Activated CD4-positive, alpha-beta T cell treated with anti-CD3 and anti-CD28 coated beads, Interleukin-2, amount 50 U/mL, for 1 hour (primary cell): ENCODE measurements at places on chromosomes 11 and 22.

DNA sequence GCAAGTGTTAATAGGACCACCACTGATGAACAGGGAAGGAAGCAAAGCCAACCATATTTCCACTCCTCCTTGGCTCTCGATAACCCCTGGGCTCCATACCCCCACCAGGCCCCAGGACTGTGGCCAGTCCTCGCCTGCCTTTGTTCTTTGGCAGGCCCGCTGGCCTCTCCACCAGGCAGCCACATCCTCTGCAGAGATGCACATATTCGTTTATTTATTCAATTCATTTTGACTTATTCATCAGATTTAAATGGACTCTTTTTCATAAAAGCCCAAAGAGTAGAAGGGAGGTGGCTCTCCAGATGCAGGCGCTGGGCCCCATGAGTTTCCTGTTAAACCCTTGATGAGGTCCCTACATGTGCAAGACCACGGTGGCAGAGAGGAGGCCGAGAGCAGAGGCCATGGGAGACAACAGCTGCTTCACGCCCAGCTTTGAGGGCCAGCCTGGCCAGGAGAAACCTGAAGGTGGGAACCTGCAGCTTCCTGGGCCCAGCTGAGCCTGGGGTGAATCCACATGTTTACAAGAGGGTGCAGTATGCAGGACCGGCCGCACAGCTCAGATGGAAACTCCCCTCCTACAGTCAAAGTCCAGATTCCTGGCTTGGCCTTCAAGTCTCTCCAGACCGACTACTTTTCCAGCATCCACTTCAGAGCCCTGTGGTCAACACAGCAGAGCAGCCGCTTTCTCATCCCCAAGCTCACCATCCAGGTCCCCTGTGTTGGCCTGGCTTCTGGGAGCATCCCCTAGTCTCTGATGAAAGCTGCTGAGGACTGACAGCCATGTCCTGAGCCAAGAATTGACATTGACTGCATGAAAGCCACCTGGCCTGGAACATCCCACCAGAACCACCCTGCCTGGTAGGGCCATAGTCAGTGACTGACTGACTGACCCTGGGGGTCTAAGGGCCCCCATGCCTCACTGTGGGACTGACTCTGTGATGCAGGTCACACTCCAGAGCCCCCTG is 39.7 kb upstream of the CCND1 start:
- no peak for DNase-seq

DNA sequence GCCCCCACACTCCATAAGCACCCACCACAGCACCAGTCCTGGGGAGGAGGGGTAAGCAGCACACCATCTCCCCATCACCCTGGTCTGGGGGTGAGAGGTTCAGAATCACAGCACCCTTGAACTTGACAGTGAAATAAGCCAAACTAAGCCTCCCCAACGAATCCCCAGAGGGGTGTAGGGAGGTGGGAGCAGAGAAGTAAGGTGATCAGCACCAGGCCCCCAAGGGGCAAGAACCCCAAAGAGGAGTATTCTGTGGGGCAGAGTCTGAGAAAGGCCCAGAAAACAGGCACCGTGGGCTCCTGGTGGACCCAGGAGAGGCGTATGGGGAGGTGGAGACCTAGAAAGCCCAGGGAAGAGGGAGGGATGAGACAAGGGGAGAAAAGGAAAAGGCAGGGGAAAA is 30.9 kb downstream of the ARAP1 start:
- no peak for DNase-seq

- DNase-seq = no peak
Measured at GRCh38 chr11:68551223-68551622, 90.7 kb downstream of the PPP6R3 start.

- DNase-seq = no peak
Measured at GRCh38 chr22:44120314-44120704, 60.4 kb upstream of the PARVG start.

DNA sequence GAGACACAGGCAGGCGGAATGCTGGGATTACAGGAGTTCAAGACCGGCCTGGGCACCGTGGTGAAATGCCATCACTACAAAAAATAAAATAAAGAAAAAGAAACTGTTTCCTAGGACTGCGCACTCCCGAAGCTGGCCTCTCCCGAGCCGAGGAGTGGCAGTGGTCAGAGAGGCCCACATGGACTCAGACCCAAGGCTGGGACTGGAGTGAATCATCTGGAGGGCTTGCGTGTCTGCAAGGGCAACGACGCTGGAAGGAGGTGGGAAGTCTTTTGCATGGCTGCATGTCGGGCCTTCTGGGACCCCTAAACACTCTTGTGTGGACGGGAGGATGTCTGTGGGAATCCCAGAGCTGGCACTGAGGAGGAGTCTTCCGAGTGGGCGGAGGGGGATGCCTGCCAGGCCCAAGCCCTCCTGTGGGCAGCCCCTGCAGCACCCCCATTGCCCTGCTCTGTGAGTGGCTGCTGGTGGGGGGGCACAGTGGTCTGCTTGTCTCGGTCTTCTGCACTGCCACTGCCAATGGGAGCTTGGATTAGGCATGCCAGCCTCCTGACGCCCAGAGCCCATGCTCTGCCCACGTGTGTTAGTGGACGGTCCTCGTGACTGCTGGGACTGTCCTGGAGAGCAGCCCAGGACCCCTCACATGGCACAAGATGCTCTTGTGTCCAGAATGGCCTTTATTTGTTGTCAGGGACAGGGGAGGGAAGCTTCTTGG is 1.8 kb upstream of the AP2A2 start:
- no peak for DNase-seq

GRCh38 chr11:134409552-134410429 is 2.3 kb downstream of the B3GAT1 start:
- DNase-seq = no peak

DNA sequence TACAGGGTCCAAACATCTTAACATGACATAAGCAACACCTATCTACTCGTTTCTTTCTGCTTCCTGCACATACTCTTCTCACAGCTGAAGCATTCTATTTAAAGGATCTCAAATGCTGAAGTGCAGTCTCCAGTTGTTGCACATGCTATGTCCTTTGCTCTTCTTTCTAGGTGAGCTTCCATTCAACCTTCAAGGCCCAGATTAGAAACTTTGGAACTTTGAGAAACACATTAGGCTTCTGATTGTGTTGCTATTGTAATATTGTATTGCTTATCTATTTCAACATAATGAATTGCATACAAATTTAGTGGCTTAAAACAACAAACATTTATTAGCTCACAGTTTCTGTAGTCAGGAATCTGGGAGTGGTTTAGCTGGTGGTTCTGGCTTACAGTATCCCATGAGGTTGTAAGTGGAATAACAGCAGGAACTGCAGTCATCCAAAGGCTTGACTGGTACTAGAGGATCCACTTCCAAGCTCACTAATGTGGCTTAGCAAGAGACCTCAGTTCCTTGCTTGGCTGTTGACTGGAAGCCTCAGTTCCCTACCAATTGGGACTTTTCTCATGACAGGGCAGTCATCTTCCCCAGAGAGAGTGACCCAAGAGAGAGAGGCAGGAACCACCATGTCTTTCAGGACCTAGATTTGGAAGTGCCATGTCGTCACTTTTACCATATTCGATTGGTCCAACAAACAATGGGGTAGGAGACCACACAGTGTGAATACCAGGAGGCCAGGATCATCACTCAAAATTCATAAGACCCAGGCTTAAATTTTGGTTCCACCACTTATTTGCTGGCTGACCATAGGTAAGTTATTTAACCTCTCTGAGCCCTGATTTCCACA is 27.2 kb upstream of the RASSF10 start:
- DNase-seq = no peak

DNA sequence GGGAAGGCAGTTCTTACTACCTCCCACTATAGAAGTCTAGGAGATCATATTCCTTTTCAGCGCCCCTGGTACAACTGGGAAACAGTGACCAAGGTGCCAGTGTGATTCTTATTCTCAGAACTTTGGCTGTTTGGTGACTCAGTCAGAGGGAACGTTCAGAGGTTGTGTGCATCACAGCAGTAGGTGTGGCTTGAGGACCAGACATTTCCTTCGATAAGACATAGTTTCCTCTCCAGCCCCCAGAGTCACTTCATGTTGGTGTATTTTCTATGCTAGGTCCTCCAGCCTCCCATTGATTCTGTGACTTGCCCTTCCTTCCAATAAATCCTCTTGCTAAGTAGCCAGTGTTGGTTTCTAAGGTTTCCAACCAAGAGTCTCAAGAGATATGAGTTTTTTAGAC is 171.9 kb upstream of the MPPED2 start:
- DNase-seq = no peak

DNA sequence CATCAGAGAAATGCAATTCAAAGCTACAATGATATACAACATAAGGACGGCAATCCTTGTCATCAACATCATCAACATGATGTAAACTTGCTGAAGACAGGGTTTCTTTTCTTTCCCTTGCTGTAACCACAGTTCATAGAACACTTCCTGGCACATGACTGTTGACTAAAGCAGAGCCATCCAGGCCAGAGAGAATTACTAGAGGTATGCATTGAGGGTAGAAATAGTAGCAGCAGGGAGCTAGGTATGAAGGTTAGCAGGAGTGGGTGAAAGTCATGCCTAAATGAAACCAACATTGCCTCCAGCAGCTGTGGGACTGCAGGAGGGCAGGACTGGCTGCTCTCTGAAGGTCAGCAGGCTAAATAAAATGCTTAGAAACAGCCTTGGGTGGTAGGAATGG is 103.7 kb downstream of the LRRC32 start:
- no peak for DNase-seq

DNA sequence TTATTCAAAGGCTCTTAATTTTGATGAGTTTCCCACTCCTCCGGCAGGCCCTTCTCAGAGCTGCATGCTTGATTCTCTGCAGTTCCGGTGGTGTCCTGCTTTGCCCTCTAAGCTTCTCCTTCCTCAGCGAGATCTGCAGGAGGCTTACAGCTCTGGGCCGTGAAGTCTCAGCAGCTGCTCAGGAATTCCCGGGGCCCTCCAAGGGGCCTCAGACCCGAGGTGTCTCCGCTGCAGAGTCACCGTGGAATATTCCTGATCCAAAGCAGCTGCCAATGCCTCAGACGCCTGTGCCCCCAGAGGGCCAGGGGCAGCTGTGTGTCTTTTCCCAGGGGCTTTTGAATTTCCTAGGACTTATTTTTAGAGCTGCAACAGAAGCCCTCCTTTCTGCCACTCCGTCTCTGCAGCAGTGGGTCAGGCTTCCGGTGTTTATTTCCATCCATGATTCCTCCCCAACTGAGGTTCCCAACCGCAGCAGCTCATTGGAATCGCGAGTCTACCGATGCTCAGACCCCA is 37.2 kb downstream of the RPS6KA4 start:
- no peak for DNase-seq

DNA sequence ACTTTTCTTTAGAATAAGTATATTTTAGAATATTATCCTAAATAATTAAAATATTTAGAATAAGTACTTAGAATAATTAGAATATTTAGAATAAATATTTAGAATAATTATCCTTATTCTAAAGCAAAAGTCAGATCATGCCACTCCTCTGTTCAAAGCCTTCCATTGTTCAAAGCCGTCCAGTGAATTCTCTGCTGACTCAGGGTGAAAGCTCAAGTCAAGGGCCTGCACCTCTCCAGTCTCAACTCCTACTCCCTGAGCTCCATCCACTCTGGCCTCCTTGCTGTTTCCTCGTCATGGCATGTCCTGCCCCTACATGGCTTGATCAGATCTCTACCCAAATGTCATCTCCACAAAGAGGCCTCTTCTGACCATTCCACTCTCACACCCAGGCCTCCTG is 30.0 kb downstream of the PLEKHA7 start:
- DNase-seq = no peak

DNA sequence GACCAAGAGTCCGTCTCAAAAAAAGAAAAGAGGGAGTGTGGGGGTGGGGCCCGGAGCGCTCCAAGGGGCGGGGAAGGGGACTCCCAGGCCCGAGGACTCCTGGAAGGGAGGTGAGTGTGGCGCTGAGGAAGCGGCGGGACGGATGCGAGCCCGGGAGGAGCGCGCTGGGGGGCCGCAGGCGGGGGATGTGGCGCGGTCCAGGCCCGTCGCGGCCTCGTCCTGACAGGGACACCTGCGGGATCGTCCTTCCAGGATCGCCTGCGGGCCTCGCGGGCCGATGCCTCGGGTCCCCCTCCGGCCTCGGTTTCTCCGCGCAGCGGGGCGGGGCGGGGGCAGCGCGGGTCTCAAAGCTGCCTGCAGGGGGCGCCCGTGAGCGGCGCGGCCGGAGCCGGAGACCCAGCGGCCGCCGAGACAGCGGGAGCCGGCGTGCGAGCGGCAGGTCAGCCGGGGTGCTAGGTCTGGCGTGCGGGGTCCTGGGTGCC is 3.8 kb upstream of the ADORA2A start:
- DNase-seq = peak; percentile 55

DNA sequence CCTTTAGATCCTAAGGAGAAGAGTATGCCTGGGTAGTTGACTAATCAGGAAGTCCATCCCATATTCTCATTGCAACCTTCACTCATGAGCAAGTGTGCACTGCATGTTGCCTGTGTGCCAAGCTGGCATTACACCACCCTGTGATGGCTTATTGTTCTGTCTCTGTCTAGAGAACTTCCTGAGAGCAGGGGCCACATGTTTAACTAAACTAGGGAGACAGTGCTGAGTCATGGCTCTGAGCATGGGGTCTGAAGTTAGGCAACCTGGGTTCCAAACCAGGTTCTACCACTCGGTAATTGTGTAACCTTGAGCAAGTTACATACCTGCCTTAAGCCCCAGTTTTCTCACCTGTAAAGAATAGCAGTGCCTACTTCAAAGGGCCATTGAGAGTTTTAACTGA is 39.6 kb downstream of the CSNK2A3 start:
- no peak for DNase-seq

DNA sequence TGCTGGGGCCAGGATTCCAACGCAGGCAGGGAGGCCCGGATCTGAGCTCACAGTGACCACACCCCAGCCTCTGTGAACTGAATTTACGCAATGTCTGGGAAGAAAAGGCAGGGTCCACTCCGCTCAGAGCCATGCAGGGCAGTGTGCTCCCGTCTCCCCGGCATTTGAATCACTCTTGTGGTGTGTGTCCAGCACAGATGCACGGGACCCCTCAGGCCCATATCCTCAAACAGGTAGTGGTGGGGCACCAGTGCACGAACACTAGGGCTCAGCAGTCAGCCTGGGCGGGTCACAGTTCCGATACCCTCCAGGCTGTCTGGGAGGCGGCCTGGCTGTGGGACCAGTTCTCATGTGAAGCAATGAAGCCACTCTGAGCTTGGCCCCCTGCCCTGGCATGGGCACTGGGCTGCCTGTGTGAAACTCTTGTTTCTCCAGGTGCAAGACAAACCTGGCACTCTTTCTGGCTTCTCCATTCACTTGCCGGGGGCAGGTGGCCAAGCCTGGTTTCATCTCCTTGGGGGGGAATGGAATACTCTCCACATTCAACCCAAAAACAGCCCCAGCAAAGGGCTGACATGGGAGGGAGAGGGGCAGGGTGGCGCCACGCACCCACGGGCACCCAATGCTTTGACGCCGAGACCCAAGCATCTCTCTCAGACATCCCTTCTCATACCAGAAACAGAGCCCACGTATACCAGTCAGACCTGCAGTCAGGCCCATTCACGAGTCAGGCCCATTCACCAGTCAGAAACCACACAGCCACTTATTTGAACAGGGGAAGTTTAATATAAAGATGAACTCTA is 14.3 kb downstream of the DHCR7 start:
- no peak for DNase-seq

DNA sequence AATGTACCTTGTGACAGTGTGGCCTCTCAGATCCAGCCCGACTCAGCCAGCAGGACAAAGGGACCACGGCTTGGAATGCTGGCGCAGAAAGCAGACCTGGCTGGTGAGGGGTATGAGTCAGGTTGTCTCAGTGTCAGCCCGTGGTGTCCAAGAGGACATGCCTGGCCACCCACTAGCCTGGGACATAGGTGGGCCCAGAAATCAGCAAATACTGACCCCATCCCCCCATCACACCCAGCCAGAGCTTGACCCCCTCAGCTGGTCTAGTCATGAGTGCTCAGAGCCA is 4.5 kb downstream of the BANF1 start:
- DNase-seq = no peak

- DNase-seq = no peak
Measured at GRCh38 chr11:1948389-1948788, 1.3 kb downstream of the MRPL23 start.

- no peak for DNase-seq
Measured at GRCh38 chr11:126265811-126266210, 2.9 kb downstream of the SRPRA start.
